ENCODE measurements at places on chromosomes 3 and 15. TPM values are rescaled to one million over a fixed set of nuclear protein-coding genes. Genes with fewer than 3 reads are reported as not detected.

- no peak for DNase-seq
Observed at GRCh38 chr3:192835818-192836815, 81.5 kb downstream of the MB21D2 start.

- no peak for DNase-seq
Observed at GRCh38 chr3:101095693-101096430, 102.6 kb upstream of the ABI3BP start.

GRCh38 chr3:117526470-117527079 lies 817.0 kb downstream of the TUSC7 start:
- DNase-seq: no peak

DNA sequence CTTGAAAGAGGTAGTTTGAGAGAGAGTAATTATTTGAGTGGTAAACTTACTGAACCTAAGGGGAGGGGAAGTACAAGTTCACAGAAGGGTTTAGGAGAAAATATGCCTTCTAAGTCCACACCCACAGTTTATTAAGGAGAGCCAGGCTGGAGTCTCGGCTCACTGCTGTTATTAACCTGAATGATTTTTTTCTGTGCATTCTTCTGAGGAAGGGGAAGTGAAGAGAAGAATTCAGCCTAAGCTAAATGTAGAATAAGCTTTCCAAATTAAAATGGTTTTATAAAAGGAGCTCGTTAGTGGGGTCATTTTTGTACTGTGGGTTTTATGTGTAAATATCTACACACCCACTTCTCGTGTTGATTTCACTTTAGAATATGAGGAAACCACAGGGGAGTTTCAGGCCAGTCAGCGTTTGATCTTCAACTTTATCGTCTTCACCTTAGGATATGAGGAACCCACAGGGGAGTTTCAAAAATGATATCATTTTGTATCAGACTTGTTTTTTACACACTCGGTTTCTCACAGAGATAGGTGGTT lies 1.5 kb downstream of the WHAMM start:
- no peak for DNase-seq

DNA sequence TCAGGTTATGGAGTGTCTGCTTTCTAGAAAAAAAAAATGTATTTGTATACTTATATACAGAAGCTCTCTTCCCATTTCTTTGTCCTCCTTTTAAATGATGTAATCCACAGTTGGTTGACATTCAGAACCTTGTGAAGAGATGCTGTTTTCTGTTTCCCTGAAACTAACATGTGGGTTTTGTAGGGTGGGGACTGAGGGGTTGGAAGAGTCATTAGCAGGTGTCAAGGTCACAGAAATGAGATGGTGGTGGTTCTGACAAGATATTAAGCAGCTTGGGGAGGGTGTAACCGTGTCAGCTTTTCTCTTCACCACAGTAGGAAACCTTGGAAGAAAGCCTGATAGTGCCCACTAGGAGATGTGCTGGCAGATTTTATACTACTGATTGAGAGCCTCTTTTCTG lies 2.4 kb downstream of the RASA2 start:
- DNase-seq: no peak

B3GALNT1 gene
- total RNA-seq: 31.1 TPM

C2CD4A gene
- total RNA-seq: 0.15 TPM

DNA sequence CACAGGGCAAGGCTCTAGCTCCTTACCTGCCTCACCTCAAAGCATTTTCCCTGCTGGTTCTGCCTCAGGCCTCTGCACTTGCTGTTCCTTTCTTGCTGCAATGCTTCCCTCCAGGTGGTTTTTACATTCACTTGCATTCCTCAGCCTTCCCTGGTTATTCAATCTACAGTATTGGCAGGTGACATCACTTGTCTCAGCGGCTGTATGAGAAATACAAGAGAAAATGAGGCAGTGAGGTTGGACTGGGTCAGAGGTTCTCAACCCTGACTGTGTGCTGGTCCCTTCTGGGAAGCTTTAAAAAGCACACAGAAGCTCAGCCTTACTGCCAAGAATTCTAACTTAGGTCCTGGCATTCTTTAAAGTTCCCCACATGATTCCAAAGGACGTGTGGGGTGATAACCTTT lies 26.7 kb downstream of the SIAH2 start:
- no peak for DNase-seq

Measured in Panc1 (cell line).